DND-41 (cell line): ENCODE measurements at places on chromosomes 16 and 17.
A peak's percentile ranks its signal among the peaks of the same experiment; 100 is the strongest.

DNA sequence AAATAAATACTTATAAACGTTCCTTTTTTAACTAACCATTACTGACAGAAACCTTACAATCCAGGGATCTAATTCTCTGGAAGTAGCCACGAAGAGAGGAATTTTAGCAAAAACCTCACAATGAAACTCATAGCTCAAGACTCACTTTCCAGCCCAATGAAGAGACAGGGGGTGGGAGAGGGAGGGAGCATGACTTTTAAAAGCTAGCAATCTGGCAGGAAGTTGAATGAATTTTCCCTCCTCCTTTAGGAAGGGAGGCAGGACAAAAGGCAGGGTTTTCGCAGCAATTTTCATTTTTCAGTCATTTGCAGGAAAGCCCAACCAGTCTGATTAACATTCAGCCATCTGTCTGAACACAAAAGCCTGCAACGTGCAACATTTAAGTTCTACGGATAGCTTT, 381.5 kb upstream of the PSMD7 start:
- DNase-seq, result no peak
- H3K27ac ChIP-seq, result no peak overlapping the region
- no peaks in the 10 kb centered on the region for H3K36me3 ChIP-seq
- peaks cover 11% of the 10 kb centered on the region for H3K27me3 ChIP-seq
- H3K4me3 ChIP-seq, result no peak overlapping the region

GRCh38 chr16:8998108-8998507, 34.4 kb upstream of the USP7 start:
- no peaks in the 10 kb centered on the region for H3K36me3 ChIP-seq
- no peaks in the 10 kb centered on the region for H3K27me3 ChIP-seq
- no peak for DNase-seq

GRCh38 chr16:2532494-2533141, 1.4 kb upstream of the CEMP1 start:
- peaks cover 26% of the 10 kb centered on the region for H3K36me3 ChIP-seq
- peak overlapping the region; percentile 30; the same call in 1 of the 2 replicates for H3K4me3 ChIP-seq
- peak overlapping the region; percentile 46; the same call in 1 of the 2 replicates for H3K27ac ChIP-seq
- H3K4me1 ChIP-seq, result peaks cover 42% of the 10 kb centered on the region
- no peaks in the 10 kb centered on the region for H3K27me3 ChIP-seq

GRCh38 chr16:72854267-72854959, 193.5 kb downstream of the ZFHX3 start:
- H3K4me3 ChIP-seq, result no peak overlapping the region
- H3K4me1 ChIP-seq, result no peaks in the 10 kb centered on the region
- H3K36me3 ChIP-seq, result no peaks in the 10 kb centered on the region
- no peak overlapping the region for H3K27ac ChIP-seq
- no peaks in the 10 kb centered on the region for H3K27me3 ChIP-seq

GRCh38 chr16:7137560-7138330, 194.9 kb upstream of the RBFOX1 start:
- H3K4me1 ChIP-seq, result no peaks in the 10 kb centered on the region
- DNase-seq, result no peak
- no peaks in the 10 kb centered on the region for H3K27me3 ChIP-seq
- H3K4me3 ChIP-seq, result no peak overlapping the region

GRCh38 chr17:15185625-15185991, 79.5 kb downstream of the PMP22 start:
- no peaks in the 10 kb centered on the region for H3K4me1 ChIP-seq
- peaks cover 2% of the 10 kb centered on the region for H3K27me3 ChIP-seq
- no peak overlapping the region for H3K4me3 ChIP-seq
- H3K36me3 ChIP-seq, result no peaks in the 10 kb centered on the region
- no peak overlapping the region for H3K27ac ChIP-seq

GRCh38 chr16:70561623-70562022, 38.0 kb downstream of the SF3B3 start:
- H3K27me3 ChIP-seq, result no peaks in the 10 kb centered on the region
- no peak overlapping the region for H3K27ac ChIP-seq
- no peak for DNase-seq
- H3K36me3 ChIP-seq, result peaks cover 100% of the 10 kb centered on the region
- no peaks in the 10 kb centered on the region for H3K4me1 ChIP-seq

DNA sequence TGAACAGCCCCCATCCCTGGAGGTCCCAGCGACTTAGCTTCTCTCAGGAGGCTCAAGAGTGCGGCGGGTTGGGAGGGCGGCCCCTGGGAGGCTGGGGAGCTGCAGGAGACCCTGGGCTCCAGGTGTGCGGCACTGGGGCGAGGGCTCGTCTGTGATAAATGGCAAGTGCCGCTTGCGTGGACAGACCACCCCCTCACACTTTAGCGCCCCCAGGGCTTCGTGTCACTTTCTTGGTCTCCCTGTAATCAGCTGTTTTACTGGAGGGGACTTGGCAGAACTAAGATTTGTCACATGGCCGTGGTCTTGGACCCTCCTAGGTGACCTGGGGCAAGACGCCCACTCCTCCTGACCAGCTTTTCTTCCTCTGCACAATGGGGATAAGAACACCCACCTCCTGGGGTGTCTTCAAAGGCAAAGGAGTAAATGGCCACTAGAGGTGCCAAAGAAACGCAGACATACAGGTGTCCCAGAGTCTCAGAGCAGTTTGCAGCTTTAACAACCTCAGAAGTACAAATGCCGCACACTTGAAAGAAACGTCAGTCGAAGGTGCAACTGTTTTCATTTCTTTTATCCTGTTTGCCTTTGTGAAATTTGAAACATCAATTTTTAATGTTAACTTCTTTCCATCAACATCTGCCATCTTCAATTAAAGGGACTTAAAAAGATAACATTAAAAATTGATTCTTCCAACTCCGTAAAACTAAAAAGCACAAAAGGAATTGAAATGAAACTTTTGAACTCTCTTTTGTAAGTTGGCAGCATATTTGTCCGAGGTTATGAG, 946 bp downstream of the OSGIN1 start:
- no peak overlapping the region for H3K4me3 ChIP-seq
- H3K36me3 ChIP-seq, result no peaks in the 10 kb centered on the region
- H3K27ac ChIP-seq, result no peak overlapping the region
- peak; percentile 37 for DNase-seq

- H3K27me3 ChIP-seq, result no peaks in the 10 kb centered on the region
- no peak overlapping the region for H3K4me3 ChIP-seq
- H3K4me1 ChIP-seq, result no peaks in the 10 kb centered on the region
These were observed 2.9 kb downstream of the TNS4 start for GRCh38 chr17:40498281-40499084.

GRCh38 chr16:73046202-73046848, 1.6 kb downstream of the ZFHX3 start:
- H3K4me3 ChIP-seq, result no peak overlapping the region
- peaks cover 20% of the 10 kb centered on the region for H3K27me3 ChIP-seq
- no peak overlapping the region for H3K27ac ChIP-seq
- H3K36me3 ChIP-seq, result no peaks in the 10 kb centered on the region
- no peak for DNase-seq
- H3K4me1 ChIP-seq, result peaks cover 14% of the 10 kb centered on the region

DNA sequence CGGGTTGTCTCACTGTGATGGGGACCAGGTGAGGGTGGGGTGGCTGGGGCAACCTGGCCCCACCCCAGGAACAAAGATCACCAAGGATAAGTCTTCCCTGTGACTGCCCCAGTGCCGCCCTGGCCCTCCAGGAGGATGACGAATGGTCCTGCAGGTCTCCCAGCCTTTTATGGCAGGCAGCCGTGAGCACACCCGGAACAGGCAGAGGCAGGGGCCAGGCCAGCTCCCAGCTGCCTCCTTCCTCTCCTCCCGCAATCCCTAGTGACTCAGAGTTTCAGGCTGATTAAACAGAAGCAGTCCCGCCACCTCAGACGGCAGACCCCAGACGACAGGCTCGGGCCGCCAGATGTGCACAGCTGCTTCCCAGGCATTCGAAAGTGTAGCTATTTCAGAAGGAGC, 13.3 kb downstream of the JUP start:
- H3K36me3 ChIP-seq, result no peaks in the 10 kb centered on the region
- DNase-seq, result no peak
- no peaks in the 10 kb centered on the region for H3K4me1 ChIP-seq
- H3K27me3 ChIP-seq, result no peaks in the 10 kb centered on the region
